ENCODE measurements at places on chromosomes 7 and 10.

DNA sequence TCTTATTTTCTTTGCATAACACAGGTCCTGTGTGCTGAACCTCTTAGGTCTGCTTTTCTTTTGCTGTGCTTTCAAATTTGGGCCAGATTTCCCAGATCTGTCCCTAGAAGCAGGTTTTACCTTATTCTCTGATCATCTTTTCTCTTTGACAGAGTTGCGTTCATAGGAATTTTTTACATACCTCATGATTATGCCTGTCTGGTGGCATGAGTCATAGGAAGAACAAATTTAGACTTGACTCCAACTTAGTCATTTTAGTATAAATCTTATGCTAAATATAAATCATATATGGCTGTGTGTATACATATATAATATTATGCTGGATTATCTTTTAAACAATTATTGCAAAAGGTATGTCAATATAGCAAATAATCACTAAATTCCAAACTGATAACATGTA, 1038.9 kb downstream of the GRM8 start:
- no peak for DNase-seq

- no peak for DNase-seq
These were observed 149.6 kb downstream of the BUB3 start for GRCh38 chr10:123303581-123304337.

GRCh38 chr7:106915873-106916272, 50.8 kb downstream of the PIK3CG start:
- DNase-seq = peak; percentile 12

DNA sequence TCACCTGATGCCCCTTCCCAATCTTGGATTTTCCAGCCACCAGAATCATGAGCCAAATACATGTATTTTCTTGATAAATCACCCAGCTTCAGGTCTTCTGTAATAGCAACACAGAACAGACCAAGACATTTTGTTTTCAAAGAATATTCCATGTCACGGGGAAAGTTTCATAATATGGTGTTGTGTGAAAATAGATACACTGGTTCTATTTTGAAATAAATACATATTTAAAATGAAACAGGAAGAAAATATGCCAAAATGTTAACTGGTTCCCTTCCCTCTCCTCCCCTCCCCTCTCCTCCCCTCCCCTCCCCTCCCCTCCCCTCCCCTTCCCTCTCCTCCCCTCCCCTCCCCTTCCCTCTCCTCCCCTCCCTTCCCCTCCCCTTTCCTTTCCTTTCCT, 30.3 kb upstream of the CAMK1D start:
- DNase-seq = no peak

- no peak for DNase-seq
These were observed 187.5 kb upstream of the ADO start for GRCh38 chr10:62616885-62617590.

- DNase-seq = no peak
These were observed 704 bp upstream of the ANTXRL start for GRCh38 chr10:46285966-46286620.

GRCh38 chr10:118505363-118505762, 90.1 kb downstream of the PRLHR start:
- no peak for DNase-seq

DNA sequence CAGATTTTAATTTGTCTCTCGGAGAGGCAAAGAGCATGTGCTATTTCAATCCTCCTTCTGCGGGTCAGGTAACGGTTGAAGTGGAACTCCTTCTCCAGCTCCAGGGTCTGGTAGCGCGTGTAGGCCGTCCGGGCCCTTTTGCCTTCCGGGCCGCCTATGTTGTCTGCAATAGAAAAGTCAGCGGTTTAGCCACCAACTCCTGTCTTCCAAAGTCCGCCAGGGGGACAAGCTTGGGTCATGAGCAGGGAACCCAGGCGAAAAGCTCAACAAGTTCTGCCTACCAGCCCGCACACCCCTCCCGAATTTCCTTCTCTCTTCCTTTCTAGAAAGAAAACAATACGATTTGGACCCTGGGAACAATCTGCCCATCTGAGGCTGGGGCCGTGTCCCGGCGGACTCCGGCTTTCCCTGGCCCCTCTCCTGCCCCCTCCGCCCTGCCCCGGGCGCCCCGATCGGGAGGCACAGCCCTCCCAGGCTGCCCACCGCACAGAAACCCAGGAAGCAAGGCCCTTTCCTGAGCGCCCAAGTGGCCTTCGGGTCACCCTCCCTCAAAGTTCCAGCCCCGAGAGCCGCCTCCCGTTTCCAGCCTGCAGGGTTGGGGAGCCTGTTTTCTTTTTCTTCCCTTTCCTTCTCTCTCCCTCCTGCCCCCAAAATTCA, 1.4 kb downstream of the HOXA5 start:
- no peak for DNase-seq

DNA sequence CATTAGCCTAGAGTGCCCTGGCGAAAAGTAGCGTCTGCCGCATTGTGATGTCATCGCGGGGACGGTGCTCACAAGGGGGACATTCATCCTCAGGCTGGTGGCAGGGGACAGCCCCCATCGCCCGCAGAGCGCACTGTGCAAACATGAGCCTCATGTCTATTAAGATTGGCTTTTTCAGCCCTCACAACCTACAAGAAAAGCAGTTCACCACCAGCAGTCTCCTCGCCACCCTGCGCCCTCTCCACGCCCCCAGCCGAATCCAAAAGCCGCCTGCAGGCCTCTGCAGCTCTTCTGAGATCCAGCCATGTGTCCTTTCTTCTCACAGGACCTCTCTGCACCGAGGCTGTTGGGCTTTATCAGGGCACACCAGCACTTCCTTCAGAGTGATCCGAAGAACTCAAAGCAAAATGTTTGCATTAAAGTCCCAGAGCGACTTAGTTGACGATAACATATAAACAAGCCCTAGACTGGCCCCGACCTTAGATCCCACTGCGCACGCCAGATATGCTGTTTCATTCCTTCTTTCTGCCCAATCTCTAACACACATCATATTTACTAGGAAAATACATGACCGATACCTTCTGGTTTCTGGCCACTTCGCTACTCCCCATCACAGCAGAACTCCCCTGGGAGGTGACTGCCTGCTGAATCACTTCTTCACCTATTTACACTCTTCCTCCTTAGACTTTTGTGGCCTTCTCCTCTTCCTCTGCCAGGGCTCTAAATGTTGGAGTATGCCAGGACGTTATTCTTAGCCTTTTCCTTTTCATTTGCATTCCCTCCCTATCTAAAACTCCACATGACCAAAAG, 206.0 kb upstream of the SH2B2 start:
- DNase-seq = no peak

- no peak for DNase-seq
These were observed 2.0 kb upstream of the GATA3 start for GRCh38 chr10:8052341-8052955.

DNA sequence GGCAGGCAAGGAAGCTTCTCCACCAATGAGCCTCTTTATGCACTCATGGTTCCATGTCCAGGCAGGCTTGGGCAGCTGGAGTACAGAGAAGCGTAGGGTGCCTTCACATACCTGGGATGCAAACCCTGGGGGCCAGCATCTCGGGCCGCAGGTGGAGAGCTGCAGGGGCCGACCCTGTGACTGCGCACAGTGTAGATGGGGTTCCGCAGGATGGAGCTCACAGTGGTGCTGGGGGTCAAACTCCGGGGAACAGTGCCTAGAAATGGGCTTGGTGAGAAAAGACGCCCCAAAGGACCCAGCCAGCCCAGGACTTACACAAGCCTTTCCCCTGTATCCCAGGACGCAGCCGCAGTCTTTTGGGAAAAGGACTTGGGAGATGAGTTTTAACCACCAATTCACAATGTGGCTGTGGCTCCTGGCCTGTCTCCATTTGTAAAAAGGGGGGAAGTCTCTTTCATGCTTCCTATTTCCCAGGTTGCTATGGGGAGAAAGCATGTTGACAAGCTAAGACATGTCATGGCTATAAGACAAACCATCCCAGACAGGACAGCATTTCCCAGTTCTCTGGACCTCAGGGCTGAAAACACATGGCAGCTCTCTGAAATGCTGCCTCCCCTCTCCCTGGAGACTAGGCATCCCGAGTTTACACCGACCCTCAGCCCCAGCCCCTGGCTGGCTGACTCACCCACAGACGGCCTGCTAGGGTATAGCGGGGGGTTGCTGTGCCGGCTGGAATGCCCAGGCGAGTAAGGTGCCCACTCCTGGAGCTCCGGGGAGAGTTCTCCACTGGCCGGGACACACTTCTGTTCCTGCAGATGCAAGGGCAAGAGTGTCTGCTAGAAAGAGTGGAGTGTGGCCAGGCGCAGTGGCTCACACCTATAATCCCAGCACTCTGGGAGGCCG, 107.1 kb downstream of the DLG5 start:
- no peak for DNase-seq

DNA sequence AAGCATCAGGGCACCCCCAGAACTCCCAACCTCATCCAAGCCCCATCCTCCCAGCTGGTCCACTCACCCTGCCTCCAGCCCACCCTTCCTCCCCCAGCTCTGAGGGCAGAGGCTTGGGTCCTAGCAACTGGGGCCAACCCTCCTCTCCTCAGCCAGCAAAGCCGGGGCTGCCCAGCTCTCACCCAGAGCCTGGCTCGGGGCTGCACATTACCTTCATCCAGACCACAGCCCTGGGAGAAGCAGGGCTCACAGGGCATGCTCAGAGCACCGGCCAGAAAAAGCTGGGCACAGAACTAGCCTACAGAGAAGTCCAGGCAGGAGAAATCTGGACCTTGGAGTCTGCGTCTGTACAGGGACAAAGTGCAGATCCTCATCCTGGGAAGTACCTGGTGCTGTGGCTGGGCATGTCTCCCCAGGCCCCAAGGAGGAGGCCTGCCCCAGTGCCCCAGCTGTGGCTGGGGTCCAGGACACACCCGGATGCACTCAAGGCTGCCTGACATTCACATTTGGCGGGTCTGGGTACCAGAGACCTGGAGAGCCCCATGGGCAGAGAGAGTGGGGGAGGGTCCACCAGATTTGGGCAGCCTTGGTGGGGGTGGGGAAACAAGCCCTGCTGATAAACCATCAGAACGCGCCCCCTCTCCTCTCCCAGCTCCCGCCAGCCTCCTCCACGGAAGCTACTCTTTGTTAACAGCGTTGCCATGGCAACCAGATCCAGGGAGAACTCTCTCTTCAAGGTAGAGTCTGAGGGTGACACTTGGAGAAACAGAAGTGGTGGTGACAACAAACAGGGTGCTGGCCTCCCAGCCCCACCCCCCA, 5.1 kb downstream of the RASGEF1A start:
- no peak for DNase-seq

- peak; percentile 63 for DNase-seq
These were observed at the start of the genes ACTR3C and LRRC61 for GRCh38 chr7:150322833-150323681. TSS of gene ACTR3C (minus strand) at chr7:150323545. CDS start at chr7:150295296, 28,249 bp downstream. TSS of gene LRRC61 (plus strand) at chr7:150323355. CDS start at chr7:150336862, 13,507 bp downstream.

DNA sequence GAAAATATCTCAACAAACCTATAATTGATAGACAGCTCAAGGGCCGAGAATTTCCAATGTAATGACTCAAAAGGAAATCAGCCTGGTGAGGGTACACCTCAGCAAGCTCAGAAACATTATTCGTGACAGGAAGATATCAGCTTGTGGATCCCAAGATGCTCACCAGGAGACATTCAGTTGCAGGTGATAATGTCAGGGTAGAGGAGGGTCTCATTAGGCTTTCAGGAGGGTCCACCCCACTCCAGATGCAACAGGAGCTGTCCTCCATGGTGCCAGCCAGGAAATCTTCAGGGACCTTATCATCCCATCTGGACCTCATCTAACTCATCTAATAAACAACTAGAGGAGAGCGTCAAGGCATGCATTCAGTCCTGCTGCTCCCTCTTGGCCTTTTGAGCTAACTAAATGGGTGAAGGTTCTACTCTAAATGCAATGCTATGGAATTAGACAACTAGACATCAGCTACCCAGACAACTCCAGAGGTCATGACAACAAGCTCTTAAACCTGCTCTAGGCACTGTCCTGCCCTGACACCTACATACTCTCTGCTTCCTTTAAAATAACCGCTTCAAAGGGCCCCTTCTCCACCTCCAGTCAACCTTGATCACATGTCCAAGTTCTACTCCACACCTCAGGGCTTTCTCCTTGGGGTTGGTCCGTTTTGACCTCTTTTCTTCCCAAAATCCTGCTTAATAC, 4.3 kb upstream of the GIMAP5 start:
- DNase-seq = no peak

- DNase-seq = no peak
These were observed 25.7 kb downstream of the HDAC9 start for GRCh38 chr7:18521236-18521589.

DNA sequence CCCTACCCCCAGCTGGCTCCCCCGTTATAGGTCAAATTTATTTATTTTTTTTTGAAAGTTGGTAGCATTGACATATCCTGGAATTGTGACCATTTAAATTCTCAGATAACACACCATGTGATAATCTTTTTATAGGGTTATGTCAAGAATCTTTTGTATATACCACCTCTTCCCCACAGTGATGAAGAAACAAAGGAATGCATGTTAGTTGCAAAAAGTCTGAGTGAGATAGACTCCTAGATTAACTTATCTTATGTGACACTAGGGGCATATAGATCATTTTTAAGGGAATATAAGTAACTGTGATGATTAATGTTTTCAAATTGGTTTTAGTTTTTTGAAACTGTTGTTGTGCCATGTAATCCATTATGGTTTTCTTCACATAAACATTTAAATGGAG, 68.3 kb downstream of the MLLT10 start:
- DNase-seq = no peak

DNA sequence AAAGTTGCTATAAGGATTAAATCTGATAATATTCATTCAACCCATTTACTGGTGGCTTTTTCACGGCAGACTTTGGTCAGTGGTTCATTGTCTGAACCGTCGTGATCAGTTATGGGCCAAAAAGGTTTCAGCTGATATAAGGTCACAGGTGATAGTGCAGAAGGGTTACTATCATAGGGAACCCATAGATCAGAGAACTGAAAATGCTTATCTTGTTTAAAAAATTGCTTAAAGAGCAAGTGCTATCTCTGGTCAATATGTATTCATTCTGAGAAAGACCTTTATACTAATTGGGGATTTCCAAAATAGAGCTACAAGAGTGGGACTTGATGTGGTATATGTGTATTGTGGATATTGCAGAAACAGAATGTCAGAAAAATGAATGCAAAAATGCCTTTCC, 147.8 kb upstream of the SEMA3E start:
- no peak for DNase-seq

- DNase-seq = no peak
These were observed 3.8 kb downstream of the COMTD1 start for GRCh38 chr10:75231672-75232581.

DNA sequence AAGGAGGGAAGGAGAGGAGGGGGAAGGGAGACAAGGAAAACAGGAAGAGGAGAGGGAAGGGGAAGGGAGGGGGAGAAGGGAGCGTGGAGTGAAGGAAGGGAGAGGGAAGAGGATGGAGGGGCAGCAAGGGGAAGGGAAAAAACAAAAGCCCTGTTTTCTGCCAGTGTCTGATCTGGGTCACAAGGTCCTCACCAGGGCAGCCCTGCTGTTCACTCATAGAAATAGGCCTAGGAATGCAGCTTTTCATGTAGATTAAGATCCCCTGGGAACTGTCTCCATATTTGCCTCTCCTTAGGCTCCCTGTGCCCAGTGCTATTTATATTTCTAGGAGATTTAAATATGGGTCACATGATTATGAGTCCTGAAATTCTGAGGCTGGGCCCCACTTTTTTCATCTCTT, 790.7 kb downstream of the TNS3 start:
- DNase-seq = no peak

- no peak for DNase-seq
These were observed 11.2 kb downstream of the ZCCHC24 start for GRCh38 chr10:79434223-79434687.
